ENCODE measurements at places on chromosomes 1 and 21. TPM values are rescaled to one million over a fixed set of nuclear protein-coding genes. Genes with fewer than 3 reads are reported as not detected.

DNA sequence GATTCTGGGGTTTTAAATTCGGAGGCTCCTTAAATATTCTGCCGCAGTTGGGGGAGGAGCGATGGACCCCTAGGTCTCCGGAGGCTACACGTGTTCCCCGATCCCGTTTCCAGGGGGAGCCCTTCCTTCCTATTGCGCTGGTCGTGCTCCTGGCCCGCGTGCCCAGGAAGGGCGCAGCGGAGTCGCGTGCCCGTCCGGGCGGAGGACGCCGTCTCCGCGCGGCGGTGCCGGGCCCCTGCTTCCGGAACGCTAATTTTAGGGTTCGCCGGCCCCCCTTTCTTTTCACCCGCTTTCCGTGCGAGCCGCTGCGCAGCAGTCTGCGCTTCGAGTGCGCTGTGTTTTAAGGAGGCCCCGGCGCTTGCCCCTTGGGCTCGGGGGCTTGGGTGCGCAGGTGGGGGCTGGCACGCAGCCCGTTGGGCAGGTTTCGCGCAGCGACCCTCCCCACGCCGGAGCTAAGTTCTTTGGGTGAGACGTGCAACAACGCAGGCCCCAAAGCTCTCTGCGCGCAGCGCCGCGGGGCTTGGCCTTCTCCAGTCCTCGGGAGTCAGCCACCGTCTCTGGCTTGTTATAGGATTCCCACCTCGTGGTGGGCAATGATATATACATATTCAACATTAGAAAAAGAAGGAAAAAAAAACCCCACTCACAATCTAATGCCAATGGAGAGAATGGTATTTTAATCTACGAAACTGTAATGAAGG, 43.5 kb upstream of the DNAJC6 start:
- DNase-seq = peak; percentile 95

GRCh38 chr1:183817576-183818288, 12.8 kb downstream of the RGL1 start:
- no peak for DNase-seq

GRCh38 chr1:186306533-186306932, 68.5 kb downstream of the TPR start:
- DNase-seq = no peak

GRCh38 chr1:101293461-101294051, 56.7 kb downstream of the S1PR1 start:
- DNase-seq = no peak

DNA sequence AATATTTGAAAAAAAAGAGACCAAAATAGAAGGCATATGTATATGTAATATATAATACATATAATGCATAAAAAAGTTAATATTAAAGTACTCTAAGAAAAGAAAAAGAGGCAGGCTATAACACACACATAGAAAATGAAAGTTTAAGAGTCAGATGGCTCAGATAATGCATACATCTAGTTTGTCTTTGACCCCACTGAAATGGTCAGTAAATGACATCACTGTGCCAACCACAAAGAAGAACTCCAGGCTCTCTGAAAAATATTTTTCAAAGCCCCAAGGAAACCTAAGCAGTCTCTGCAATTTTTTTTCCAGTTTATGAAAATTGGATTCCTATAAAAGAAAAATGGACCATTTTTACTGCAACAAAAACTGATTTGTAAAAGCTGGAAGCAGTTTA, 55.4 kb upstream of the SCYL3 start:
- DNase-seq = no peak

The RRP1 gene
- total RNA-seq = 54.6 TPM

The MYCL gene
- total RNA-seq = 38.8 TPM
